SW 1271 (cell line): ENCODE measurements at places on chromosomes 4 and X.

DNA sequence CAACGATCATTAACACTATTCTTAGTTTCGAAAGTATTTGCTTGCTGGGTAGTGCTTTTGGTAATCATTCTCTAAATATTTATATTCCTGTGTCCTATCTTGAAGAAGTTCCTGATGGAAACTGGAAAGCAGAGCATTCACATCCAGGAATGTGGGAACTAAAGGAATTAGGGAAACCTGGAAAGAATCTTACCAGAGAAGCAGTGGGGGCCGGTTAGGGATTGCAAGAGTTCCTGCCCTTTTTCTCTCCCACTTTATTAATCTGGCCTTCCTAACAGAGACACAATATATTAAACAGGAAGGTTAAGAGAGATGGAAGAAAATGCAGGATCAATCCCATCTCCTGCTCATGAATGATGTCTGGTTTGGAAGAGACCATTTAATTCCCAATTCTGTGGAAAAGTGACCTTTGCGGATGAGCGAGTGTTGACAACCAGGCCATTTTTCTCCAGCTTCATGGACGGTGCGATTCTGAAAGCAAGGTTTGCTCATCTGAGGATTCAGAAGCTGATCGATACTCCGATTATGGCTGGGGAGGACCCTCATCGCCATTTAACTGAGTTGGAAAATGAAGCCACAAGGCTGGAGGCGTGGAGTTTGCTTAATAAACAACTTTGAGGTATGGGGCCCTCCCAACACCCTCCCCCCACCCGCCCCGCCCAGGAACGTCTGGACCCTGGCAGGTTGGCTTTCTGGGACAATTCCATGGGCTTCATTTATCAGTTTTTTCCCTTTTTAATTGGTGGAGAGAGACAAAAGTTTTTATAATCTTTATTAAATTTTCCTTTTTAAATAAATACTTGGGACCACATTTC, 52.3 kb downstream of the C4orf51 start:
- no peak for DNase-seq

GRCh38 chr4:93814141-93814540, 14.4 kb upstream of the ATOH1 start:
- DNase-seq: no peak

DNA sequence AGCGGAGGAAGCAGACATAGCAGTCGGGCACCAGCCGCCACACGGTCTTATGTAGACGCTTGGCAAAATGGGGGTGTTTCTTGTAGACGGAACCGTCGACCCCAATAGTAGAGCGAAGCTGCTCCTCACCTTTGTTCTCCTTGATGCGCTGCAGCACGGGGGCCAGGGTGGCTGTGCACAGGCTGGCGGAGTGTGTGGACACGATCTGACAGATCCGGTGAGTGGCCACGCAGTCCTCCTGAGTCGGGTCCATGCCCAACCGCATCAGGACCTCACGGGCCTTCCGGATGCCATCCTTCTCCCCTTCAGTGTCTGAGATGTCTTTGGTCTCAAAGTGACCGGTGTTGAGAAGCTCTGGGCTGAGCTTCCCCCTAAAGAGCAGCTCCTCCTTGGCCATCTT, 153.0 kb downstream of the TENT5D start:
- DNase-seq: no peak

GRCh38 chr4:110085131-110085530, 113.3 kb downstream of the ELOVL6 start:
- no peak for DNase-seq

- DNase-seq: no peak
Measured at GRCh38 chr4:143679434-143679833, 21.0 kb downstream of the FREM3 start.

GRCh38 chr4:96483308-96484030, 643.6 kb downstream of the PDHA2 start:
- DNase-seq: no peak

DNA sequence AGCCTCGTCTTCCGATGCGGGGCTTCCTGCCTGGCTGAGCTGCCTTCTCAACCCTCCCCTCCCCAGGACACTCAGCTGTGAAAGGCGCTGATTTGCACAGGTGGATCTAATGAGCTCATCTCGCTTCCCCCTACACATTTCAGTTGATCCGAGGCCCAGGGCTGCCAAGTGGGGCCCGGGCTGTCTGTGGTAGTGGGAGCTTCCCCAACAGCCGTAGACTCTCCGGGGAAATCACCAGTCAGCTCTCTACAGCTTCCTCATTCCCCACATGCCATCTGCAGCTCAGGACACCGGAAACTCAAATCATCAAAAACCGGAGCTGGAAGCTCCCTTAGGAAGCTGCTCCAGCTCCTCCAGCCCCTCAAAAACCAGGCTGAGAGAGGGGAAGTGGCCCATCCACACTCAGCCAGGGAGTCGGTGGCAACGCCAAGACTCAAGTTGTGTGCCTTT, 56.2 kb downstream of the SMIM20 start:
- DNase-seq: no peak

- DNase-seq: no peak
Measured at GRCh38 chr4:57039345-57039744, 60.6 kb downstream of the POLR2B start.

DNA sequence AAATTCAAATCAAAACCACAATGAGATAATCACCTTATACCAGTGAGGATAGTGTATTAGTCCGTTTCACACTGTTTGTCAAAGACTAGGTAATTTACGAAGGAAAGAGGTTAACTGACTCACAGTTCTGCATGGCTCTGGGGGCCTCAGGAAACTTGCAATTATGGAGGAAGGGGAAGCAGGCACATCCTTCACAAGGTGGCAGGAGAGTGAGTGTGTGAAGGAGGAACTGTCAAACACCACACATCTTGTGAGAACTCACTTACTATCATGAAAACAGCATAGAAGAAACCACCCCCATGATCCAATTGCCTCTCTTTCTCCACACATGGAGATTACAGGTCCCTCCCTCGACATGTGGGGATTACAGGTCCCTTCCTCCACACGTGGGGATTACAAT, 54.7 kb upstream of the TRPC5 start:
- DNase-seq: no peak

DNA sequence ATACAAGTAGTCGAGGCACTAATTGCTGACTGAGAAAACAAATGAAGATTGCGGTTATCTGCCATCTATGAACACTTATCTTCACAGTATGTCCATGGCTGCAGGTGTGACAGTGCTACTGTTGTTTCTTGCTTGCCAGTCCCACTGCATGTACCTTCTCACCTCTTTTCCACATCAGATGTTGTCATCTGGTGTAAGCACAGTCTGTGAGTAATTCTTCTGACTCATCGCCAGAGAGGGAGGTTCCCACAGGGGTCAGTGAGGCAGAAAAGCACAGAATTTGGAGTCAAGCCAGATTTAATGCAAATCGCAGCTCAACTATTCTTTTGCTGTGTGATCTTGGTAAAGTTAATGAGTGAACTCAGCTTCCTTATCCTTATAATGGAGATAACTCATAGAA, 144.4 kb downstream of the GLRA2 start:
- DNase-seq: peak; percentile 34

DNA sequence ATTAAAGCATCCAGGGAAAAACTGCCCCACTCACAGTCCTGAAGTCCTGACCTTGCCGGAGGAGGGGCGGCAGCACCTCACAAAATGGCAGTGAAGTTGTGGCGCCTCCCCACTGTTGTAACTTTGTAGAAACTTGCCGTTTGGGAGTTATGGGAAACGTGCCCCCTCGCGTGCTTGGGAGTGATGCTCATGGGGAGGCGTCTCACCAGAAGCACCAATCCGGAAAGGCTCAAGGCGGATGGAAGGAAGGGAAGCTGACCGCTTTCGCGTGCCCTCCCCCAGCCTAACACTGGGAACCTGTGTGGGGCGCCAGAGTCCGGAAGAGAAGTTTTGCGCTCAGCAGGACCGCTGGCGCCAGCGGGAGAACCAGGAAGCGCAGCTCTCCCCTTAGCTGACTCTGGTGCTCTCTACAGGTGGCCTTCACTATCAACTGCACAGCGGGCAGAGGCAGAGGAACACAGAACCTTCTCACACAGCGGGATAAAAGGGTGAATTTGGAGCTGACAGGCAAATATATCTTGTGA, at the start of the genes CT45A10 and SAGE1:
TSS of gene CT45A10 (minus strand) at position 151 of the 524 bp plus-strand sequence. CDS start 8,100 bp downstream, outside the sequence.
TSS of gene SAGE1 (plus strand) at position 423 of the 524 bp plus-strand sequence. CDS start 2,527 bp downstream, outside the sequence.
- no peak for DNase-seq

DNA sequence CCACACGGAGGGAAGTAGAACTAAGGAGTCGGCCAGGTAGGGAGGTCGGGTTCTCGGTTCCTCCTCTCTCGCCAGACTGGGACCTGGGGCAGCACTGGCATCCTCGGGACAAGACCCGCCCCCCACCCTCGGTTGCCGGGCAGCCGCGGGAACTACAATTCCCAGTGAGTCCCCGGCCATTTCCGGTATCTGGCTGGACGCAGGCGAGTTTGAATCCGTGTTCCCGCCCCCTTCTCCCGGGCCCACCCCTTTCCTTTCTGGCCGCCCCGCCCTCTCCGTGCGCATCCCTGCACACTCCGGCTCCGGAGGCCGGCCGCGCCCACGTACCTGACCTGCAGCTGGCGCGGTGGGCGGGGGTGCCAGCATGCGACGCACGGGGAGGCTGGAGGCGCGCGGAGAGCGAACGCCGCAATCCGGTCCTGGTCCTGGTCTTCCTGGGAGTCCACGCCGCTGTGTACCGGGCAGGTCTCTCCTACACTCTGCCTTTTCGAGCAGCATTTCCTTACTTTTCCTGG, 10.2 kb upstream of the DLG3 start:
- peak; percentile 84 for DNase-seq

DNA sequence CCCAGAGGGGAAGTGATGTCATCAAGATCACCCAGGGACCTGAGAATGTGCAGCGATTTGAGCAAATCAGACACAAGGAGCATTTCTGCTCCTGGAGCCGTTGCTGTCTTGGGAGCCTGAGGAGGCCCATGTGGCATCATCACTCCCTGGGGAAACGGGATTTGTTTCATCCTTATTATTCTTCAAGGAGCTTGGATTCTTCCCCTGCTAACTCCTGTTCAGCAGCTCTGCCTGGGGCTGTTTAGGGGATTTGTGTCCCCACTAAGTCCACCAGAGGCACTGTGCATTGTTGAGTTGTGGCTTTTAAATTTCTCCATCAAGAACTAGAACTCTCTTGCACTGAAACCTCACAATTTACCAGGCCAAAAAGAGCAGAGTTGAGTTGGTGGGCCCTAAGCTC, 104.2 kb upstream of the MSX1 start:
- no peak for DNase-seq

DNA sequence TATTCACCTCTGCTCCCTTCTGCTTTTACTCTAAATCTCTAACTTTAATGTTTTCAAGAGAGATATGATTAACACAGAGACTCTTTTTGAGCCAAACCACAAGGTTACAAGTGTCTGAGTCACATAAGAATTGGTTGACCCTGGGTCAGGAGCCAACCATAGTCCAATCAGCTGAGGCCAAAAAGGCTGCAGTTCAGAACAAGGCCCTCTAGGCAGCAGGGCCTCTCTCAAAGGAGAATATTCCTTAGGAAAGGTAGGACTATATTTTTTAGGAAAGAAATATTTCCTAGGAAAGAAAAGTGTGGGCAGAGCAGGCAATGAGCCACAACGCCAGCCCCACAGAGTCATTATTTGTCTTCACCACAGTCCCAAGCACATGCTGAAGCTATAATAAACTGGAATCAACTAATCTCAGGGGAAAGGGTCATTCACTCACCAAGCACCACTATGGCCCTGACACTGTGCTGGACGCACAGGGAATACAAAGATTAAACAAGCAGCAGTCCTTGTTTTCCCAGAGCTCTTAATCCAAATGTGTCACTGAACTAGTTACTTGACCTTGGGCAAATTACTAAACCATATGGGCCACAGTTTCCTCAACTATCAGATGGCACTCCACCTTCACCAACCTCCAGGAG, 2.2 kb downstream of the ATP8A1 start:
- DNase-seq: peak; percentile 33

- no peak for DNase-seq
Measured at GRCh38 chrX:78327370-78328086, at the start of gene CYSLTR1. Gene CYSLTR1 (minus strand): TSS chrX:78327611. CDS start chrX:78273746, 53,865 bp downstream.

- no peak for DNase-seq
Measured at GRCh38 chr4:25070545-25070944, 39.8 kb upstream of the LGI2 start.

DNA sequence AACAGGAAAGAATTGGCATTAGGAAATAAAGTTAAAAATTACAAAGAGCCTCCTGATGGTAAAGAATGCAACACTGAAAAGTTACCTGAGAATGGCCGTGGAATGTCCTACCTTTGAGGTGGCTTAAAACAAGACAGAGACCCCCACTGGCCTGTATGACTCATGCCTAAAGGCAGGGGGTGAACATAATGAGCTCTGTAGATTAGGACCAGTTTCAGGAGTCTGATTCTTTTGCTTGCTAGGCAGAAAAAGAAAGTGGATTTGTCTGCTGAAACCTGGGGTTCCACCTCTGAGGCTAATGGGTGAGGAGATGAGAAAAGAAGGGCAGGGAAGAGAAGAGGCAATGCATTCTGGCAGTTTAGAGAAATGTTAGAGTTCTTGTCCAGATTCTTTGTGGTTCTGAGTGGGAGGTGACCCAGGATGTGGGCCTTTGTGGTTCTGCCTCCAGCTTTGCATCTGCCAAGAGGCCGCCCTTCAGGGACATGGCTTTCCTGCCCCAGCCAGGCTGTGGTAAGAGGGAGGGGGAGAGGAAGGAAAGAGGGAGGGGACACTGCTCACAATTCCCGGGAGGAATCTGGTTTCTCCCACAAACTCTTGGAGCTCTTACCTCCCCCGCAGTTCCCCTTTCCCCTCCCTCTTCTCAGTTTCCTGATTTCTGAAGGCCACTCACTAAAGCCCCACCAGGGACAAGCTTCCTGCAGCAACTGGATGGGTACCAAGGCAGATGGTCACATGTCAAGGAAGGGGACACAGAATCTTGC, 109.6 kb downstream of the EFNB1 start:
- no peak for DNase-seq

DNA sequence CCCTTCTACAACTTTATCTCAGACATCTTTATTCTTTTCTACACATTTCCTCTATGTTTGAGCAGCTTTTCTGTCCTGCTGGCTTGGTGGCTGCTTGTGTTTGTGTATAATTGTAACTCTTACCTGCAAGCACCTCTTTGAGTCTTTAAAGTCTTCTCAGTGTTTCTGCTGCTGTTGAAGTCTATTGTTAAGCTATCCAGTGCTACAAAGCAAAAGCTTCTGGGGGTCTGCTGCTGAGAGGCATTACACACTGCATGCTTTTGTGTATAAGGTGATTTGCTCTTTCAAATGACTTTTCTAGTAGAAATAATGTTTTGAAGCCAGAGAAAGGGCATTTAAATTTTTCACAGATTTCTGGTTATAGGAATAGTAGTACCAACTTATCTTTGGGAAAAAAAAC, 241.8 kb downstream of the DTHD1 start:
- no peak for DNase-seq

GRCh38 chrX:106999002-106999975, 723 bp downstream of the MORC4 start:
- peak; percentile 15 for DNase-seq
